Keratinocyte (primary cell): ENCODE measurements at places on chromosomes 12 and 14.

DNA sequence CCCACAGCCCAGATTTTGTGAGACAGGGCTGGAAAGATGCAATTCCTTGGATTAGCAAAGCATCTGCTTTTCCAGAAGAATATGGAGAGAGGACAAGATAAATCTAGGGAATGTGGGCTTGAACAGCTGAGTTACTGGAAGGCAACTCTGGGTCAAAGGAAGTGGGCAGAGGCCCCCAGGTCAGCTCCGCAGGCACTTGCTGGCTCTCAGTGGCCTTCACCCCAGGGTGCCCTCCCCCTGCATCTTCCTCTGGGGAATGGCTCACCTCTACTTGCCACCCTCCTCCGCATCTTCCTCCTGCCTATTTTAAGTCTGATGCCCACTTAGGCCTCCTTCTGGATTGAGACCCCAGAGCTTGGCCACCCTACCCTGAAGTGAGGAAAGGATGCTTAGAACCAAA, 10.5 kb upstream of the PNMA1 start:
- no peak for DNase-seq

DNA sequence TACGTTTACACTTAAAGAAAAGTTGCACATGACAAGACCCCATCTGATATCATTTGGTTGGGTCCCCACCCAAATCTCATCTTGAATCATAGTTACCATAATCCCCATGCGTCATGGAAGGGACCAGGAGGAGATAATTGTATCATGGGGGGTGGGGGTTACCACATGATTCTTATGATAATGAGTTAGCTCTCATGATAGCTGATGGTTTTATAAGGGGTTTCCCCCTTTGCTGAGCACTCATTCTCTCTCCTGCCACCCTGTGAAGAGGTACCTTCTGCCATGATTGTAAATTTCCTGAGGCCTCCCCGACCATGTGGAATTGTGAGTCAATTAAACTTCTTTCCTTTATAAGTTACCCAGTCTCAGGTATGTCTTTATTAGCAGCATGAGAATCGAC, 60.3 kb downstream of the PHLDA1 start:
- DNase-seq: no peak

GRCh38 chr12:75720812-75721641, 209.6 kb upstream of the KRR1 start:
- no peak for DNase-seq

- no peak for DNase-seq
These were observed 151.0 kb upstream of the ARHGAP5 start for GRCh38 chr14:31926123-31926522.

DNA sequence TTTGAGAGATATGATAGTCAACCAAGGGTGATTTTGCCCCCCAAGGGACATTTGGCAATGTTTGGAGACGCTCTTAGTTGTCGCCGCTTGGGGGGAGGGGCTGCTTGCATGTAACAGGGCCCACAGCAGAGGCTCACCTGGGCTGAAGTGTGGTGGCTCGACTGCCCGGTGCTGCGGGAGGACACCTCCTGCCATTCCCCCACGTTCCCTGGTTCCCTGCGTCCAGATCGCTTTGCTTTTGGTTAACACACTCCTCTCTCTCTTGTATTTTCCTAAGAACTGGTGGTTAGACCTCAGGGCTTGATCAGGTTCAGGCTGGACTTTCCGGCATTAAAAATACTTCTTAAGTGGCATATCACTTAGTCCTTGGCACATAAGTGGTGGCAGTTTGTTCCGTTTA, 18.9 kb downstream of the PPP2R5C start:
- DNase-seq: no peak

GRCh38 chr12:52007982-52008510, 1.3 kb downstream of the TAMALIN start:
- no peak for DNase-seq
